D341Med (cell line): ENCODE measurements at places on chromosomes 6 and 20.
A peak's percentile ranks its signal among the peaks of the same experiment; 100 is the strongest.

- DNase-seq = peak; percentile 70
These were observed 84.3 kb upstream of the TMEM181 start for GRCh38 chr6:158475344-158476302.

DNA sequence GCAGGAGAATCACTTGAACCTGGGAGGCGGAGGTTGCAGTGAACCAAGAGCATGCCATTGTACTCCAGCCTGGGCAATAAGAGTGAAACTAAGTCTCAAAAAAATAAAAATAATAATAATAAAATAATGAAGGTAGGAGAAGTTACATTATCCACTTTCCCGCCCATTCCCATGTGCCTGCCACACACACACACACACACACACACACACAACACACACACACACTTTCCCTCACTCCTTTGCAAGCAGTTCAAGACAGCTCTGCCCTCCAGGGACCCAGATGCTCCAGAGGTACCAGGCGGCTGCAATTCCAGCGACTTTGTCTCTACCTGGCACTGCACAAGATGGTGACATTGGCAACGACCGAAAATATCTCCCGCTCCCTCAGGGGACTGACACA is 224.8 kb upstream of the JARID2 start:
- DNase-seq = no peak

GRCh38 chr6:111990214-111990613 is 63.7 kb upstream of the CCN6 start:
- no peak for DNase-seq

DNA sequence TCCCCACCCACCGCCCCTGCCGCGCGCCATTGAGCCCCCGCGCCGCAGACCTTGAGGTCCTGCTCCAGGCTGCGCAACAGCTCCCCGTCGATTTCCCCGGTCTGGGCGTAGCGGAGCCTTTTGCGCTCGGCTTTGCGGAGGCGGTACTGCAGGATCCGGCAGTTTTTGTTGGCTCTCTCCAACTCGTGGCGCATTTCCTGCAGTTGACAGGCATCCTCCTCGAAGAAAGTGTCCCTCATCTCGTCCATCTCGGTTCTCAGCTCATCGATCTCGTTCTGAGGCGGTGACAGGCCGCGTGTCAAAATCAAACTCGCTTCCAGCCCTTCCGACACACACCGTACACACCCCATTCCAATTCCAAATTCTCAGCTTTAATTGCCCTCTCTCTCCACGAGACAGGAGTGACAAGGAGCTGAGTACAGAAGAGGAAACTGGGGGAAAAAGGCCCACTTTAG is 4.3 kb downstream of the MTCL3 start:
- DNase-seq = peak; percentile 39

DNA sequence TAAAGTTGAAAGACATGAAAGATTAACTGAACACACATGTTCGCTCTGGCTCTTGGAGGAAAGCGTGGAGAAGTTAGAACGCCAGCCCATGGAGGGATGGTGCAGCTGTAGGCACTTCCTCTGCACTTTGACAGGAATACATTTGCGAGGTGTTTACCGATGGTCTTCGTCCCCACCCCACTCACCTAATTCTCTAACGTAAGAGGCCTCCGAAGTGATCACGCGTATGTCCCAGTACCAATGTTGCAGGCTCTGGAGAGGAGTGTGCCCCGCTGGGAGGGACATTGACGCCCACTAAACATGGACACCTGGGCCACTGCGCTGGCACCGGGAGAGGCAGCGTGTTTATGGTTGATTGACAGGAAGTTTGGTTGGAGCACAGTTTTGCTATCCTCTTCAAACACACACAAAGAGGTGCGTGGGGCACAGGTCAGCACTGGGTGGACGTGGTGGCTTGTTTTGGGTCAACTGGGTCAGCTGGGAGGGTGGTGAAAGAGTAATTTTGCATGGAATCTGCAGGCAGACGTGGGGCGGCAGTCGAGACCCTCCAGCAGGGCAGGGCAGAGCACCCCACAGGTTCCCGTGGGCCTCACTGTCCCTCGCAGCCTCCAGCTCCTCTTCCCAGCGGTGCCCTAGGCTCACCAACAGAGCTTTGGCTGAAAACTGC is 110.1 kb downstream of the DLL1 start:
- peak; percentile 12 for DNase-seq

DNA sequence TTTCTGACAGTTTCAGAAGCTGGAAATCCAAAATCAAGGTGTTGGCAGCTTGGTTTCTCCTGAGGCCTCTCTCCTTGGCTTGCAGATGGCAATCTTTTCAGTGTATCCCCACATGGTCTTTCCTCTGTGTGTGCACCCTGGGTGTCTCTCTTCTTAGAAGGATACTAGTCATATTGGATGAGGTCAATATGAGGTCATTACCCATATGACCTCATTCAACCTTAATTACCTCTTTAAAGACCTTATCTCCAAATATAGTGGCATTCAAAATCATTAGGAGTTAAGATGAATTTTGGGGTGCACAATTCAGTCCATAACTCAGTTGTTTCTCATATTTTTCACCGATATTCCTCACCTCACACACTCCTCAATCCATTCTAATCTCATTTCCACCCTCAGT is 92.4 kb upstream of the TGM3 start:
- no peak for DNase-seq

- DNase-seq = no peak
These were observed 471.3 kb downstream of the C6orf118 start for GRCh38 chr6:164838068-164838615.

DNA sequence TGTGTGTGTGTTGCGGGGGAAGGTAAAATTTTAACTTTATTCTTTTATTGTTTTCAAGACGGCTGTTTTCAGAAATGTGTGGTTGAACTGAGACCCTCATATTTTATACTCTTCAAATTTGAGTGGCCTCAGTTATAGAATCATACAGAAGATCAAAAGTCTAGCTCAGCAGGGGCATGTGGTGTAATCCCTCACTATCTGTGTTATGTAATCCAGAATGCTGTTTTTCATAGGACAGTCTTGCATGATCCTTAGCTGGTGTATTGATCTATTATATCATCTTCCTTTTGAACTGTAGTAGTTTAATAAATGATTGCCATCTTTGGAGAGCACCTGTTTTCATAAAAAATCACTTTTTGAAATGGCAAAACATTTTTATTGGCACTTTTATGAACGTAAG is 1.4 kb downstream of the PLCB4 start:
- no peak for DNase-seq

DNA sequence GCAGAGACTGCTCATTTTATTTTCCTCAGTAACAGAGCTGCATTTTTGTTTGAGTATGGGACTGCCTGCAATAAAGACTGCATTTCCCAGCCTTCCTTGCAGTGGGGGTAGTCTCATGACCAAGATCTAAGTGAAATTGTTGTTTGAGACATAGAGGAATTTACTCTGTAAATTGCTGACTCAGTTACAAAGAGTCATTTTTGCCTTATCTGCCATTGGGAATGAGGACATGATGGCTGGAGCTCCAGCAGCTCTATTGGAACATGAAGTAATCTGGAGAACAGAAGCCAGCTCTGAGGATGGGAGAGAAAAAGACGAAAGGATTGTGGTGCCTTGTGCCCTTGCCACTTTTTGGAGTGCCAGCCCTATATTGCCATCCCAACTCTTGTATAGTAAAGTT is 2.1 kb upstream of the CST11 start:
- DNase-seq = no peak

- DNase-seq = peak; percentile 61
These were observed 27.0 kb downstream of the TRIM27 start for GRCh38 chr6:28896505-28897368.

DNA sequence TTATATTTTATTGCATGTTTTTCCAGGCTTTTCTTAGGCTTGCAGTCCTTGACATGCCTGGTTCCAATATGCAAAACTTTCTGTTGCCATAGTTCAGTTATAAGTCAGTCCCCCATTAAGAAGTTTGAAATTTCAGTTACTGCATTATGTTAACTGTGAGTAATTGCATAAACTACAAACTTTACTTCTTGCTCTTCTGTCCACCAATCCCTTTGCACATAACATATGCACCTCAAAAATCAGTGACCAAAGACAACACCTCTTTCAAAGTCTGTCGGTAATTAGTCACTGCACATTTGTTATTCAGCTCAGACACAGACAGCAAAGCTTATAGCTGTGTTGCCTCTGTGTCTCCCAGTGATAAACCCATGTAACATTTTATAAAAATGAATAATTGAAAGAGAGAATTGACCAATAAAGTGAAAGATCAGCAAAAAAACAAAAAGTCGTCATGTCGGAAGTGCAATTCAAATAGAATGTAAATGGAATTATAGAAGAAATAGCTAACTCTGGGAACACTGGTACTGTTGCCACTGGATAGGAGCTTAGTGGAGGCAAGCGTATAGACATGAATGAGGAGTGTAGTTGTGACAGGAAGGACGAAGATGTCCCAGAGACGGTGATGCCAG is 50.3 kb upstream of the BTBD3 start:
- DNase-seq = no peak

- DNase-seq = no peak
These were observed 71.4 kb upstream of the PRSS16 start for GRCh38 chr6:27176096-27176495.

- DNase-seq = no peak
These were observed 290.9 kb downstream of the CD83 start for GRCh38 chr6:14408446-14408845.
